ENCODE measurements at places on chromosomes 7 and 10. TPM values are rescaled to one million over a fixed set of nuclear protein-coding genes. Genes with fewer than 3 reads are reported as not detected.

- DNase-seq = peak; percentile 64
- H3K4me1 ChIP-seq = peaks cover 18% of the 10 kb centered on the region
- peaks cover 9% of the 10 kb centered on the region for H3K27me3 ChIP-seq
- peak overlapping the region; percentile 31 for H3K27ac ChIP-seq
Observed at GRCh38 chr7:20064974-20065862, 152.0 kb downstream of the MACC1 start.

DNA sequence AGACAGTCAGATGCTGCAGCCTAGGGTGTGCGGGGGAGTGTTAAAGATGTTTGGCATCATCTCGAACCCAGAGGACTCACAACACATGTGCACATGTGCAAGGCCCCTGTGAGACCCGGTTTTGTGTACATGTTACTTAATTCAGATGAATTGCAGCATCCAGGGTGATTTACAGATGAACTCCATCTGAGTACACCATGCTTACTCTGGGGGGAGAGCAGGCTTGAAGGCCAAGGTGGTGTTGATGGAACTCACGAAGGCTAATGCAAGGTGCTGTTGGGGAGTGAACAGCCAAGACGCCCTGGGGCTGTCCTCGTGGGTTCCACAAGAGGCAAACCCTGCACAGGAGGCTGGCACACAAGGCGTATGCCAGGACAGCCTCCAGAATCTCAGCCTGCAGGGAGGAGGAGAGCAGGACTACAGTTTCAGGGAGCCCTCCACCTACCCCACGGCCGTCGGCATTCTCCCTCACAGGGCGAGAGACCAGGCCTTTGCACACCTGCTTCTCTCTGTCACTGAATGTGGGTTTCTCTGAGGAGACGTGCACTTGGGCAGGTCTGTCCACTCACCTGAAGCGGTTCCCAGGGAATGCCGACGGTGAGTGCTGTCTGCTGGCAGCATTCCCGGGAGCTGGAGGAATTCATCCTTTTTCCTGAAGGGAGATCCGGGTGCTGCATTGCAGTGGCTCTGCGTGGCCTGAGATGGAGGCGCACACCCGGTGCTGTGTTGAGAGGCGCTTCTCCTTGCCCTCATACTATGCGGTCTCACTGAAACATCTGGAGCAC is 178.5 kb upstream of the RNF32 start:
- peaks cover 8% of the 10 kb centered on the region for H3K27me3 ChIP-seq
- H3K27ac ChIP-seq = no peak overlapping the region
- no peak for DNase-seq
- no peak overlapping the region for H3K4me3 ChIP-seq
- no peaks in the 10 kb centered on the region for H3K36me3 ChIP-seq

DNA sequence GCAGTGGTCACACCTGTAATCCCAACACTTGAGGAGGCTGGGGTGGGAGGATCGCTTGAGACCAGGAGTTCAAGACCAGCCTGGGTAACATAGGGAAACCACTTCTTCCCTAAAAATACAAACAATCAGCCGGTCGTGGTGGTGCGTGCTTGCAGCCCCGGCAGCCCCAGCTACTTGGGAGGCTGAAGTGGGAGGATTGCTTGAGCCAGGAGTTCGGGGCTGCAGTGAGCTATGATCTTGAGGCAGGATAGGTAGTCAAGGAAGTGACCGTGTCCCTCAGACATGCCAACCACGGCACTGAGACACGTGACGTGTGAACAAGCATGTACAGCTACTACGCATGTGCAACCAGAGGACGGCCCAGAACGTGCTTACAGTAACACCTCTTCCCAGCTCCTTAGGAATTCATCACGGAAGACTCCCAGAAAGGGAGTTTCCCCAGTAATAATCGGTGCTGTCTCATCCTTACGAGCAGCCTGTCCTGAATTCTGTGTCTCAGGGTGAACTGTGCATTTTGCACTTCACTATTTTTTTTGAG is 5.3 kb downstream of the GUSB start:
- H3K4me1 ChIP-seq = peaks cover 16% of the 10 kb centered on the region
- no peak overlapping the region for H3K4me3 ChIP-seq
- H3K27ac ChIP-seq = no peak overlapping the region

- no peaks in the 10 kb centered on the region for H3K36me3 ChIP-seq
- H3K27ac ChIP-seq = no peak overlapping the region
- H3K4me3 ChIP-seq = no peak overlapping the region
- DNase-seq = no peak
- no peaks in the 10 kb centered on the region for H3K4me1 ChIP-seq
Observed at GRCh38 chr7:158116235-158116634, 471.4 kb downstream of the PTPRN2 start.

ZNF365 gene
- not detected for total RNA-seq

DNA sequence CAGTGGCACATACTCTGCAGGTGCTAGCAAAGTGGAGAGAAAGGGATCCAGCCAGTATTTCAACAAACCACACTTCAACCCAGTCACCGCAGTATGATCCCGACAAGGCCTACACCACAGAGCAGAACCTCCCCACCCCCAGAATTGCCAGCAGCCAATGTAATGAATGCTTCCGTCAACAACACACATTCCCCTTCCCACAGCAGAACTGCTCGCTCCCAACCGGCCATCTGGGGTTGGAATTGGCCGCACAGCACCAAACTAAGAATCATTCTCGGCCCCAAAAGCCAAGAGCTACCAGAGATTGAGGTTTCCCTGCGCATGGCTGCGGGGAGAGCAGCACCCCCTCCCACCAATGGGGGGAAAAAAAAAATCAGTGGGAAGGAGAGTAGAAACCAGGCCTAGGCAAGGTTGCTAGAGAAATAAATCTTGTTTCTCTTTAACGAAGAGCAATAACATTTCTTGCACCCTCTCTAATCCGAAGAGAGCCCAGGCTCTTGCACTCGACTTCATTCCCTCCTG is 1.1 kb downstream of the WASL start:
- peak overlapping the region; percentile 95 for H3K4me3 ChIP-seq
- H3K36me3 ChIP-seq = peaks cover 29% of the 10 kb centered on the region
- peak overlapping the region; percentile 90 for H3K27ac ChIP-seq

GRCh38 chr7:95596198-95597063 is at the start of gene PDK4:
TSS of gene PDK4 (minus strand) at chr7:95596516. CDS start at chr7:95596293, 223 bp downstream.
- no peak within 1 kb of the TSS for H3K27ac ChIP-seq
- H3K27me3 ChIP-seq = peaks cover 26% of the 10 kb centered on the region
- no peaks in the 10 kb centered on the region for H3K4me1 ChIP-seq
- no peaks in the 10 kb centered on the region for H3K36me3 ChIP-seq

GRCh38 chr10:44427479-44427878 is 42.6 kb upstream of the CXCL12 start:
- H3K27ac ChIP-seq = no peak overlapping the region
- H3K4me1 ChIP-seq = no peaks in the 10 kb centered on the region
- no peaks in the 10 kb centered on the region for H3K27me3 ChIP-seq
- DNase-seq = no peak
- no peaks in the 10 kb centered on the region for H3K36me3 ChIP-seq

- no peak overlapping the region for H3K4me3 ChIP-seq
- no peaks in the 10 kb centered on the region for H3K36me3 ChIP-seq
- no peaks in the 10 kb centered on the region for H3K27me3 ChIP-seq
- peak overlapping the region; percentile 72 for H3K27ac ChIP-seq
Observed at GRCh38 chr10:132420981-132421846, 24.2 kb downstream of the PWWP2B start.

- H3K4me3 ChIP-seq = no peak overlapping the region
- no peaks in the 10 kb centered on the region for H3K27me3 ChIP-seq
- H3K27ac ChIP-seq = no peak overlapping the region
- no peaks in the 10 kb centered on the region for H3K36me3 ChIP-seq
Observed at GRCh38 chr10:94205396-94205831, 157.3 kb downstream of the NOC3L start.

GRCh38 chr10:100570506-100570905 is 34.8 kb downstream of the HIF1AN start:
- DNase-seq = no peak
- no peak overlapping the region for H3K27ac ChIP-seq
- no peak overlapping the region for H3K4me3 ChIP-seq
- no peaks in the 10 kb centered on the region for H3K36me3 ChIP-seq
- H3K27me3 ChIP-seq = peaks cover 10% of the 10 kb centered on the region

GRCh38 chr7:142581341-142581740 is 167.9 kb upstream of the PRSS1 start:
- H3K36me3 ChIP-seq = peaks cover 3% of the 10 kb centered on the region
- H3K4me1 ChIP-seq = peaks cover 28% of the 10 kb centered on the region
- H3K27ac ChIP-seq = peak overlapping the region; percentile 75
- peak; percentile 57 for DNase-seq
- no peaks in the 10 kb centered on the region for H3K27me3 ChIP-seq
- peak overlapping the region; percentile 58 for H3K4me3 ChIP-seq

DNA sequence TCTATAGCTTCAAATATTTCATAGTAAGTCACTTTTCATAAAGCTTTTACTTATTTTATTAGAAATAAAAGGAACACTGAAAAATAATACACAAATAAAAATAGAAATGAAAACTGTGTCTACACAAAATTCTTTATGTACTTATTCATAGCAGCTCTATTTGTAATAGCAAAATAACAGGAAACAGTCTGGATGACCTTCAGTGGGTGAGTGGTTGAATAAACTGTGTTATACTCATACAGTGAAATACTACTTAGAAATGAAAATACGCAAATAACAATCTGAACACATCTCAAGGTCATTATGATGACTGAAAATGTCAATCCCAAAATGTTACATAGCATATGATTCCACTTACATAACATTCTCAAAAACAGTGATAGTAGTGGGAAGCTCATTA is 138.7 kb upstream of the PCLO start:
- H3K4me1 ChIP-seq = no peaks in the 10 kb centered on the region
- no peaks in the 10 kb centered on the region for H3K27me3 ChIP-seq
- no peak overlapping the region for H3K27ac ChIP-seq
- H3K36me3 ChIP-seq = no peaks in the 10 kb centered on the region

DNA sequence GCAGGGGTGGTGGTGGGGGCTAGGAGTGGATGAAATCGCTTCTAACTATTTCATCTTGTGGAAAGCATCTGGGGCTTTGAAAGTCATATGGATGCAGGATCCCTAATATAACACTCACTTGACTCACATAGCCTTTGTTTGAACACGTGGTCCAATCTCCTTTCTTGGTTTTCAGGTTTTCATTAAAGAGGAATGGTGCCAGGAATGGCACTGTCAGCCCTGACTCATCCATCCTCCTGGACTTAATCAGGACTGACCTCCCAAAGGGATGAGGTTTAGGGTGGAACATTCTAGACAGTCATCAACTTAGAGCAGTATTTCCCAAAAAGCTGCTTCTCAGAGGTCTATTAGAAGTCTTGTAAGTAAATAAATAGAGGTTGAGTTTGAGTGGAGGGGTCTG is 162.0 kb upstream of the PLXNA4 start:
- no peak overlapping the region for H3K27ac ChIP-seq
- H3K36me3 ChIP-seq = no peaks in the 10 kb centered on the region
- no peak overlapping the region for H3K4me3 ChIP-seq

- DNase-seq = no peak
- no peaks in the 10 kb centered on the region for H3K27me3 ChIP-seq
- H3K36me3 ChIP-seq = peaks cover 22% of the 10 kb centered on the region
- no peaks in the 10 kb centered on the region for H3K4me1 ChIP-seq
Observed at GRCh38 chr10:1022413-1022812, 3.2 kb downstream of the IDI2 start.

PLEKHS1 gene
- total RNA-seq = not detected

- H3K36me3 ChIP-seq = peaks cover 19% of the 10 kb centered on the region
- no peak for DNase-seq
- peaks cover 12% of the 10 kb centered on the region for H3K4me1 ChIP-seq
Observed at GRCh38 chr7:151379193-151379520, 30.7 kb downstream of the WDR86 start.

DNA sequence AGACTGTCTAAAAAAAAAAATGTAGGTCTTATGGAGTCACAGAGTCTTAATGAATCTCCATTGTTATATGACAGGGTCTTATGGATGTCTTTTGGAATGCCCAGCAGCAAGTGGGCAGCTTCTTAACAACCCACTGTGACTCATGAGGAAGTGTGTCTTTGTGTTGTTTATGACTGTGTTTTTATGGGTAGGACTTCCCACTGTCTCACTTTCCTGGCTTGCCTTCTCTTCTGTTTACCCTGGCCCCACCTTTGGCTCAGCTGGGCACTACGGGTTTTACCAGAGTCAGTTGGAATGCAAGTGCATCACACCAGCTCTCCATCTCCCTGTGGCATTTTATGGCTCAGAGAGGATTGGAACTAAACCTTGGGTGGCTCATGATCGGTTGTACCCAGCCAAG is 580.5 kb downstream of the AUTS2 start:
- H3K4me3 ChIP-seq = no peak overlapping the region
- H3K27me3 ChIP-seq = peaks cover 26% of the 10 kb centered on the region
- DNase-seq = no peak

ANKRD30A gene
- total RNA-seq = not detected

- H3K4me3 ChIP-seq = no peak overlapping the region
- DNase-seq = no peak
- H3K27me3 ChIP-seq = peaks cover 3% of the 10 kb centered on the region
- no peak overlapping the region for H3K27ac ChIP-seq
- H3K4me1 ChIP-seq = peaks cover 5% of the 10 kb centered on the region
- H3K36me3 ChIP-seq = no peaks in the 10 kb centered on the region
Observed at GRCh38 chr10:11355592-11355991, 255.9 kb downstream of the USP6NL start.
